ENCODE measurements at places on chromosomes 3 and 15. TPM values are rescaled to one million over a fixed set of nuclear protein-coding genes. Genes with fewer than 3 reads are reported as not detected.

- H3K27me3 ChIP-seq: no peaks in the 10 kb centered on the region
- H3K4me1 ChIP-seq: peaks cover 16% of the 10 kb centered on the region
- DNase-seq: no peak
- no peak overlapping the region for H3K27ac ChIP-seq
These were observed 721 bp downstream of the P2RY1 start for GRCh38 chr3:152835601-152836102.

DNA sequence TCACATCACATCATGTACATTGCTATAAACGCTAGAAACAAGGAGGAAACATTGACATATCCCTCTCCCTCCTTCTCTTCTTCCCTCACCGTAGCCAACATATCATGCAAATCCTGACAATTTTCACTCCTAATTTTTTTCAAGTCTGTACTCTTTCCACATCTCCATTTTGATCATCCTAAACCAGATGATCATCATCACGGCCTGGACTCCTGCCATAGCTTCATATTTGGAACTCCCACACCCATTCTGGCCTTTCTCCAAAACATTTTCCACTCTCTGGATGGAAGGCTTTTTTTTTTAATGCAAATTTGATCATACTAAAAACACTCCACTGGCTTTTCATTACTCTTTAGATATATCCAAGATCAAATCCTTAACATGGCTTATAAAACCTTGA, 248.0 kb upstream of the CNTN3 start:
- H3K4me3 ChIP-seq: no peak overlapping the region
- H3K36me3 ChIP-seq: no peaks in the 10 kb centered on the region
- DNase-seq: no peak
- H3K27ac ChIP-seq: no peak overlapping the region
- H3K4me1 ChIP-seq: no peaks in the 10 kb centered on the region

- H3K27me3 ChIP-seq: no peaks in the 10 kb centered on the region
- no peak overlapping the region for H3K27ac ChIP-seq
- H3K4me3 ChIP-seq: no peak overlapping the region
- no peaks in the 10 kb centered on the region for H3K36me3 ChIP-seq
- H3K4me1 ChIP-seq: no peaks in the 10 kb centered on the region
These were observed 86.1 kb downstream of the VPS13C start for GRCh38 chr15:61974118-61974517.

DNA sequence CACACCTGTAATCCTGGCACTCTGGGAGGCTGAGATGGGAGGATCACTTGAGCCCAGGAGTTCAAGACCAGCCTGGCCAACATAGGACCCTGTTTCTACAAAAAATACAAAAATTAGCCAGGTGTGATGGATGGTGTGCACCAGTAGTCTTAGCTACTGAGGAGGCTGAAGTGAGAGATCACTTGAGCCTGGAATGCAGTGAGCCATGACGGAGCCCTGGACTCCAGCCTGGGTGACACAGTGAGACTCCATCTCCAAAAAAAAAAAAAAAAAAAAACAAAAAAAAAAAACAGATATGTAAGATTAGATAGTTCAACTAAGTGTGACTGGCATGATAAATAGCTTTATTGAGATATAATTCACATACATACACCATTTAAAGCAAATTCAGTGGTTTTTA, 9.7 kb downstream of the RBSN start:
- H3K27me3 ChIP-seq: no peaks in the 10 kb centered on the region
- no peak overlapping the region for H3K27ac ChIP-seq
- H3K4me3 ChIP-seq: no peak overlapping the region
- peaks cover 77% of the 10 kb centered on the region for H3K36me3 ChIP-seq
- no peak for DNase-seq
- no peaks in the 10 kb centered on the region for H3K4me1 ChIP-seq

GRCh38 chr15:77993374-77993911, 84.1 kb downstream of the TBC1D2B start:
- no peak overlapping the region for H3K27ac ChIP-seq
- H3K4me1 ChIP-seq: peaks cover 11% of the 10 kb centered on the region
- H3K36me3 ChIP-seq: peaks cover 15% of the 10 kb centered on the region
- DNase-seq: no peak
- no peaks in the 10 kb centered on the region for H3K27me3 ChIP-seq

- peaks cover 4% of the 10 kb centered on the region for H3K27me3 ChIP-seq
- no peak overlapping the region for H3K27ac ChIP-seq
- H3K4me1 ChIP-seq: no peaks in the 10 kb centered on the region
- DNase-seq: no peak
- H3K4me3 ChIP-seq: no peak overlapping the region
These were observed 82.1 kb downstream of the SEC22A start for GRCh38 chr3:123283657-123284398.

DNA sequence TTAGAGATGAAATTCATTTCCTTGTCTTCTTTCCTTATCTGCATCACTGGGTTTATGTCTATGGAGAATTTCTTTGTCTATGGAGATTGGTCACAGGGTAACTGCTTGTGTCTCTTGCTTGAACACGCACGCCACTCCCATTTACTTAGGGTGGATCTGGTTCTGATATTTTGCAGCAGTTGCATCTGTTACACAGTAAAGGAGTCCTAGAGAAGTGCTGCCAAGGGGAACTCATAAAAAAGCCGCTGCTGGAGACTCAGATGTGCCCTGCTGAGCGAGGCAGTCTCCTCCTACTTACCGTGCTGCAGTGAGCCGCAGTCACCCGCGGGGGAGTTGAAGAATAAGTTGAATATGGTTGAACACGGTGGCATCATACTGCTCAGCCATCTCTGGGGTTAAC, 105.2 kb upstream of the KLHL25 start:
- DNase-seq: no peak
- H3K36me3 ChIP-seq: no peaks in the 10 kb centered on the region
- no peak overlapping the region for H3K4me3 ChIP-seq

CFAP92 gene
- total RNA-seq: 0.13 TPM
